Stimulated activated CD8-positive, alpha-beta memory T cell treated with anti-CD3 and anti-CD28 coated beads, Interleukin-15, amount 100 ng/mL, for 1 hour (primary cell): ENCODE measurements at places on chromosomes 12 and 14.
A peak's percentile ranks its signal among the peaks of the same experiment; 100 is the strongest.

DNA sequence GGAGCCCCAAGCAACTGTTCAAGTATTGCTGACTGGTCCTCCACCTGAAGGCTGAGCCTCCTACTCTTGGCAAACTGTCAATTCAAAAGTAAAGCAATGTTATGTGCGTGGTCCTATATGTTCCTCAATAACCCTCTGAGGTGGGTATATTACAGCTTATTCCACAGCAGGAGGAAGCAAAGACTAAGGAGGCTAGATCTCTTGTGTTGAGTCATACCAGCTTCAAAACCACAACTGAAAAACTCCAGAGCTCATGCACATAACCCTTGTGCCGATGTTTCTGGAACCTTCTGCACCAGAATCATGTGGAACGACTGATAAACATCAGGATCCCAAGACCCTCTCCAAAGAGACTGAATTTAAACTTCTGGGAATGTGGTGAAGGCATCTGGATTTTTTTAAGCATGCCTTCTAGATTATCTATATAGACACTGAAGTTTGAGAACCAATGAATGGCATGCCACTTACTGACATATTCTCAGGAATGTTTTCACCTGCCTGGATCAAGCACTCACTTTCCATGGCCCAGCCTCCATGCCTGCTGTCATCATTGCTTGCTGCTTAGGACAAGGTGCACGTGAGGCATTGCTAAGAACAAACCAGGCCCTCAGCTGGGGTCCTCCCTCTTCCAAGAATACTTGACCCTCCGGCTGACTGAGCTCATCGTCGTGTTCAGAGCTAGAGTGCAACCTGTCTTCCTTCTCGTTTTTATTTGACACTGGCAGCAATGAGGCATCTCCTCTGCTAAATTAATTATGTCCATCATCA, 194.7 kb downstream of the BCL11B start:
- DNase-seq, result no peak

DNA sequence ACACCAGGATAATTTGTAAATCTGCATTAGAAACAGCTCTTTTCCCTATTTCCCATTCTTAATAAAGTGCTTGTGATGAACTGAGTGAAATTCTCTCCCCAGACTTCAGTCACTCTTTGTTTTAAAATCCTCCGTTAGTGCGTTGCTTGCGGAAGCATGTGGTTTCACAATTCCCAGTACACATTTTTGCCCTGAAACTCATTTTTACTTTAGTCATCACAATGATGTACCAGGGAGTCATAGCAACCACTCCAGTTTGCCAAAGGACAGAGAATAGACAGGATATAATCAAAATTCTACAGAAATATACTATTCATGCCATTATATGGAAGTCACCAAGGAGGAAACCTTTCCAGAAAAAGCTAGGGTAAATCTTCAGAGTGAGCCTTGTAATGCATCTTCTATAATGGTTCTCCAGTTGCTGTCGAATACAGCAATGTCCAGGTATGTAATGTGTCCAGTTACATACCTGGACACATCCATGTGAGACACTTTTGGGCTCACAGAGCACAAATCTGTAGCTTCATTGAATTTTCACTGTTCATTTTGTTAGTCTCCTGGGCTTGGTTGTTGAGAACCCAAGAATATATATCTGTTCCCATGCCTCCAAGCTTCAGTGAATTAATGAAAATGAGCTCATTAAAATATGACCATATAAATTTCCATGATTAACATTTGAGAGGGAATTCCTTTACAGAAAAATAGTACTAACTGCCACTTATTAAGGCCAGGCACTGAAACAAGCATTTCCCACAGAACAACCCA, 57.8 kb downstream of the GPR135 start:
- no peak for DNase-seq

DNA sequence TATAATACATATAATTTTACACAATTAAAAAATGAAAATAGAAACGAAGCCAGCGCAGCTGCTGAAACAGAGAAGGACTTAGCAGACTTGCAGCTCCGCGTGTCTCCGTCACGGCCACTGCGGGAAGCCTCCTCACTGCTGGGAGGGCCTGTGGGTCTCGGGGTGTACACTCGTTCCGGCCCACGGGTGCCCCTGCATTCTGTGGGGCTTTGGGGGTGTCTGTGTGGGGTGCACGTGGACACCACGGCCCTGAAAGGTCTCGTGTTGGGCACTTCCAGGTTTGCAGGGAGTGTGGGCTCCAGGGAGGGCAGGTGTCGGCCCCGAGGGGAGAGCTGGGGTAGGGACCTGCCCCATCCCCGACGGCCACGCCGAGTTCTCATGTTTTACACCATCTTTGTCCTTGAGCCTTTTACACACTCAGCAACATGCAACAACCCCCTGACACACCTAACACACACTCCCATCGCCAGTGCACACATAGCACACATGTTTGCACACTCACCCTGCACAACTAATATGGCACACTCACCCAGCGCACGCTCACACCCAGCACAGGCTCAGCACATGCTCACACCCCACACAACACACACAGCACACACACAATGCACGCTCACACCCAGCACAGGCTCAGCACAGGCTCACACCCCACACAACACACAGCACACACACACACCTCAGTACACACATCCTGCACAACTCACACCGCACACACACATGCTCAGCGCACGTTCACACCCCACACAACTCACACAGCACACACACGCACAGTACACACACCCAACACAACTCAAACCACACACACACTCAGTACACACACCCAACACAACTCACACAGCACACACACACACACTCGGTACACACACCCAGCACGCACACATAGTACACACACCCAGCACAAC, 36.6 kb downstream of the NOC4L start:
- no peak for DNase-seq

- DNase-seq, result no peak
Observed at GRCh38 chr12:18296909-18297280, 35.6 kb downstream of the PIK3C2G start.

DNA sequence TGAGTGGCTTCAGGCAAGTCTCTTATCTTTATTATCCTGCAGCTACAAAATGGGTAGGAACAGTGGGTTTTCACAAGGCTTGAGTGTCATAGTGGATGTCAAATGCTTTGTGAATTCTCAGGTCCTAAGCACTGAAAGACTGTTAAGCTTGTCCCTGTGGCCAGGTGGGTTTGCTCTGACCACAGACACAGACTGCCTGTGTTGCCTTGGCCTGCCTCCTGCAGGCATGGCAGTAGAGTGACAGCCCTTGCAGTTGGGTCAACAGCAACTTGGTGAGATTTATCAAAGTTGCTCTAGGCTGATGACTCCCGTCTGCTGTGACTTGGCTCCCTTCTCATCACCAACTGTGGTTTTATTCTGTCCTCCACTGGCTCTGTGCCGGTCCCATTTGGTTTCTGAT, 520.0 kb upstream of the CCDC196 start:
- no peak for DNase-seq

DNA sequence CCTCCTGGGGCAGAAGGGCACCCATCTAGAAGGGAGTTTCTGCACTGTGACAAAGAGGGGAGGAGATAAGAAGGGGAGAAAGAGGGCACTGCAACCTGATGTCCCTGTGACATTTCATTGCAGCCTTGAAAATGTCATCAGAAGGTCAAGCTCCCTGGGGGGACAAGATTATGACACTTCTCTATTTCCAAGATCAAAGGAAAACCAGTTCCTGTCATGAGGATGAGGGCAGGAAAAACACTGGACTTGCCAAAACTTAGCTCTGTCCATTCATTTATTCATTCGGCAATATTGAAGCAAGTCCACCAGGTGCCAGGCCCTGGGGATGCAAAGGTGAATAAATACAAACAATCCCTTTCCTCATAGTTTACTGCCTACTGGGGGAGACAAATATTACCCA, 138.4 kb upstream of the CDKN3 start:
- no peak for DNase-seq

GRCh38 chr12:10688042-10688441, 14.2 kb upstream of the STYK1 start:
- no peak for DNase-seq

DNA sequence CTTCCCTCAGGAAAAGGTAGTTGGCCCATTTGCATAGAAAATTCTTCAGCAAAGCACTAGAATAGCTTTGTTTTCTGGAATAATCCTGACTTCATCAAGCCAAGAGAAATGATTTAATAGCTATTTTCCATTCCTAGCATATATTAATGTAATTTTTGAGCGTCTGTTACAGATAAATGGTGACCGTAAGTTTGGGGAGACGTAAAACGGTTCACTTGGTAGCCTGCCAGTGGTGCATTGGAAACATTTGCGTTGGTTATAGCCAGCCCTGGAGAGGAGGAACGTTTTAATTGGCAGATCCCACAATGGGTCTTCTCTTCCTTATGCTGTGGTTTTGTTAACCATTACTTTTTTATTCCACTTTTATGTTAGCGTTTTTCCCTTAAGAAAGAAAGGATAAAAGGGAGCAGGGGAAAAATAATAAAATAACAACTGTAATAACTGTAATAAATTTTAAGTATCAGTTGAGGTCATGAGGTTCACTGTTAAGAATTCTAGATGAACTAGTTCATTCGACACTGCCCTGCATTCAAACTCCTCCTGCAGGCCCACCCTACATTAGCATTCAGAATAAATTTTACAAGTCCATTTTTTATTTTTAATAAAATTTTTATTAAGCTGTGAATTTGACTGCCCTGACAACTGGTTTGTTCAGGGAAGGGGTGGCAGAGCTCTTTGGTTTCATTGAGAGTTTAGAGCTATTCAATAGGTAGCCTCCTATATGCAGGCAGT, 300.7 kb downstream of the ERC1 start:
- no peak for DNase-seq

GRCh38 chr12:88854260-88854659, 274.0 kb upstream of the KITLG start:
- DNase-seq, result no peak

DNA sequence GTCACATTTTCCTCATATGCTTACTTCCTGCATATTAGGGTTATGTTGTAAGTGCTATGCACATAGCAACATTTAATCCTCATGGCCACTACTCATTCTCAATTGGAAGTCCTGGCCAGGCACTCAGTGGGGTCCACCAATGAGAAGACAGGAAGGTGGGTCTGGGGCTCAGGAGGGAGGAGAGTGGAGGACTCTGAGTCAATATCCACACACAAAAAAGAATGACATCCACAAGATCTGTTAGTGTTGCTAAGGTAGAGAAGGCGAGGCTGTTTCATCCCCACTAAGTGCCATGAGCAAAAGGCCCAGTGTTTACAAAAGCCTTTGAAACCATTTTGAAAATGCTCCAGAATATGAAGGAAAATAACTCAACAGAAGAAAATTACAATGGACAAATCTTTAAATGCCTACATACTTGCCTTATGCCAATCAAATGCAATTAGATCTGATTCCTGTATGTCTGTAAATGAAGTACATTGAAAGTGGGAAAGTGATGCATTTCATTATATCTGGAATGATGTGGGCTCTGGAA, 53.9 kb downstream of the EID3 start:
- no peak for DNase-seq

GRCh38 chr12:685388-685787, 22.1 kb upstream of the NINJ2 start:
- DNase-seq, result peak; percentile 67

DNA sequence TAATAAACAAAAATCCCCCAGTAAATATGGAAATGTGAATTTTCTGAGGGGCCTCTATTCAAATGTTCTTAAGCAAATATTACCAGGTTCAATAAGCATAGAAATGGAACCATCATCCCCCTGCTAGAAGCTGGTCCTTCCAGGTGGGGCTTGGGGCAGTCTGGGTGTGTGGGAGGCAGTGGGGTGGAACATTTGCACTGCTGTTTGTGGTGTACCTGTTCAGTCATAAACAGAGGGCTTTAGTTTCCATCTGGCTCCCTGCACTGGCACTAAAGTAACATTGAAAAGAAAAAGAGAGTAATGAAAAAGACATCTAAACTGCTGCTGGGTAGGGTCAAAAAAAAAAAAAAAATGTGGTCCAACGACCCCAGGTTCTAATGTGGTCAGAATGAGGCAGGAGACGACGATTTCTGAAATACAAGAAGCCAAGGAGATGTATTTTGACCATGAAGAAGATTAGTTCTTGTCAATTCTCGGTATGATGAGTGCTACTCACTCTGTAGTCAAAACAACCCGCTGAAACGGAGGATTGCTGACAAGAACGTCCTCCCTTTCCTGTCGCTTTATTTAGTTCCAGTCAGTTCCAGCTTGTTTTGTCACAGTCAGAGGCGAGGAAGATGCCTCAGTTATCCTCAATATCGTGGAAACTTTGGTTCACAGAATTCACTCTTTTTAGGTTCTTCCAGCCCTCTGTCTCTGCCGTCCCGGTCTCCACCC, 44.2 kb upstream of the MANSC4 start:
- DNase-seq, result no peak

DNA sequence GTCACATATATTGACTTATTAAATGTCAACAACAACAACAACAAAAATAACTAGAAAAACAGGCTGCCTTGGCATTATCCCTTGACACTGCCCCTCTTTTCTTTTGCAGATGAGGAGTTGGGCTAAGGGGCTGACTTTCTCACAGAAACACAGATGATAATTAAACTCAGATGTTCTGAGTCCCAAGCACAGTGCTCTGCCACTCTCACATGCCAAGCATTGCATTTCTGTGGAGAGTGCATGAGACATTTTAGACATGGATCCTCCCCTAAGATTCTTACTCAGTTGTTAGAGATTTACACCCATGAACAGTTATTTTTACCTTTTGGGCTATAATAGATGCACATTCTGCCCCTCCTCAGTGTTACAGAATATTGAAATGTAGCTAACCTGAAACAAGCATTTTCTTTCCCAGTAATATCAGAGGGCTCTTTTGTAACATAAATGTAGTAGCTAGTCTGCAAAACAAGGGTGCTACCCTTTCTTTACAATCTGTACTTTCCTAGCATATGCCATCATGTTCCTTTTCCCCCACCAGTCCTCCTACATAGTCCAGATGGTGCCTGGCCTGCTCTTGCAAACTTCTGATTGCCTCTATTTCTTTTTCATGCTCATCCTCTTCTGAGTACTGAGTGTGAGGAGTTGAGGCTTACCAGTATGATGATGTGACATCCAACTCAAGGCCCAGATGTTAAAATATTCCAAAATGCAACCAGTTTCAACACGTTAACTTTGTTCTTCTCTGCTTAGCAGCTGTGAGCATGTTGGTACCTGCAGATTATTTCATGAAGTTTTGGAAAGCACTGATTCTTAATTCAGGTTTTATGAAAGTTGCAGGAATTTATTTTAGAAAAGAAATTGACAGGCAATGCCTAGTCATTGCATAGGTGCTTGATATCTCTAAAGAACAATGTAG, 125.0 kb upstream of the ATP2B1 start:
- no peak for DNase-seq
